Natural killer cell (primary cell): ENCODE measurements at places on chromosomes 16 and 17. TPM values are rescaled to one million over a fixed set of nuclear protein-coding genes. Genes with fewer than 3 reads are reported as not detected.

DNA sequence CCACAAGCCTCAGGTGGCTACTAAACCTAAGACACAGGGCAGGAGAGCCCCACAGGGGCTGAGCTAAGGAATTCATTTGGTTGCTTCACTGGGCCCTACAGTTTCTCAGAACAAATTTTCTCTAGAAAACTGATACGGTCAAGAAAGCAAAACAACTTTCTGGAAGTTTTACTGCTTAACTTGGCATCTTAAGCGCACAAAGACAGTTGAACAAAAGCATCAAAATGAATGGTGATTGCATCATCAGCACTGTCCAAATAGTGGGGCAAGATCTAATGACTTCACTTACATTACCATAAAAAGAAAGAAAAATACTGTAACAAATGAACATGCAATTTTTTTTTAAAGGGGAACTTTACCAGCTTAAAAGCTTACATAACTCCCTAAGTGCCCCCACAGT is 47.6 kb downstream of the XPO6 start:
- no peak overlapping the region for H3K4me3 ChIP-seq
- H3K27me3 ChIP-seq, result no peaks in the 10 kb centered on the region
- peaks cover 47% of the 10 kb centered on the region for H3K36me3 ChIP-seq
- peak overlapping the region; percentile 35 for H3K27ac ChIP-seq
- DNase-seq, result no peak

GRCh38 chr16:86766700-86767099 is 188.4 kb downstream of the FOXL1 start:
- H3K4me3 ChIP-seq, result no peak overlapping the region
- H3K27ac ChIP-seq, result no peak overlapping the region
- no peaks in the 10 kb centered on the region for H3K36me3 ChIP-seq
- no peaks in the 10 kb centered on the region for H3K4me1 ChIP-seq

GRCh38 chr16:54517181-54517580 is 230.6 kb upstream of the IRX3 start:
- no peak for DNase-seq
- H3K27ac ChIP-seq, result no peak overlapping the region
- H3K4me3 ChIP-seq, result no peak overlapping the region
- H3K27me3 ChIP-seq, result no peaks in the 10 kb centered on the region
- no peaks in the 10 kb centered on the region for H3K36me3 ChIP-seq

- no peaks in the 10 kb centered on the region for H3K27me3 ChIP-seq
- DNase-seq, result no peak
- no peak overlapping the region for H3K4me3 ChIP-seq
- H3K27ac ChIP-seq, result peak overlapping the region; percentile 17
- peaks cover 73% of the 10 kb centered on the region for H3K36me3 ChIP-seq
Observed at GRCh38 chr17:80313160-80313829, 52.6 kb downstream of the RNF213 start.

GRCh38 chr16:1794221-1794871 is 841 bp upstream of the IGFALS start:
- DNase-seq, result no peak
- H3K4me3 ChIP-seq, result no peak overlapping the region
- H3K36me3 ChIP-seq, result peaks cover 1% of the 10 kb centered on the region
- no peak overlapping the region for H3K27ac ChIP-seq
- no peaks in the 10 kb centered on the region for H3K27me3 ChIP-seq
- H3K4me1 ChIP-seq, result no peaks in the 10 kb centered on the region

GRCh38 chr16:86585821-86586611 is 7.7 kb downstream of the FOXL1 start:
- H3K27me3 ChIP-seq, result peaks cover 5% of the 10 kb centered on the region
- no peak overlapping the region for H3K27ac ChIP-seq
- no peaks in the 10 kb centered on the region for H3K4me1 ChIP-seq
- H3K36me3 ChIP-seq, result no peaks in the 10 kb centered on the region
- H3K4me3 ChIP-seq, result no peak overlapping the region

DNA sequence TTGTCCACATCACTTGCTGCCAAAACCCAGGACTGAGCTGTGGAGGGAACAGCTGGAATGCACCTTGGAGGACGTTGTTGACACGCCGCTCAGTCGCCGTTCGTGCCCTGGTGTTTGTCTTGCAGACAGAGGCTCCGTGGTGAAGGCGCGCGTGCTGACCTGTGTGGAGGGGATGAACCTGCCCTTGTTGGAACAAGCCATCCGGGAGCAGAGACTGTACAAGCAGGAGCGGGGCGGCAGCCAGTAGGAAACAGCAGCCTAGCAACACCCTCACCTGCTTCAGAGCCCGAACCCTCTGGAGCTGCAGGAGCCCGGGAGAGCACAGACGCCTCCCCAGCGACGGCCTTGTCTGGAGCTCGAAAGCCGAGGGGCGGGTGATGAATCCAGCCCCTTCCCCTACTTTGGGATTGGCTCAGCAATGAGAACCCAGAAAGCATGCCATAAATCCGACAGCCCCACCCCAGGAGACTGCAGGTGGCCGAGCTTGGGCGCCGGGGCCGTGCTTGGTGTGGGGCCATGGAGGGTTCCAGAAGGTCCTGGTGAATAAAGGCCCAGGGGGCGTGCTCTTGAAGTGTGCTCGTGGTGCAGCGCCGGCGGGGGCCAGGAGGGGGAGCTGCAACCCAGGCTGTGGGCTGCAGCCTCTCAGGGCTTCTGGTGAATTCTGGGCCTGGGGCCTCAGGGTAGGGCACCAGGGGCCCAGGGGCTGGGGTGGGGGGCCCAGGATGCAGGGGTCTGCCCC is 470 bp upstream of the CDK3 start:
- H3K4me1 ChIP-seq, result peaks cover 11% of the 10 kb centered on the region
- peaks cover 5% of the 10 kb centered on the region for H3K36me3 ChIP-seq
- DNase-seq, result peak; percentile 55
- H3K27ac ChIP-seq, result no peak overlapping the region
- H3K4me3 ChIP-seq, result no peak overlapping the region

- no peak overlapping the region for H3K27ac ChIP-seq
- H3K4me1 ChIP-seq, result peaks cover 24% of the 10 kb centered on the region
- no peak for DNase-seq
- no peaks in the 10 kb centered on the region for H3K27me3 ChIP-seq
- H3K36me3 ChIP-seq, result peaks cover 3% of the 10 kb centered on the region
Observed at GRCh38 chr16:84753412-84754326, 53.9 kb downstream of the USP10 start.

- no peaks in the 10 kb centered on the region for H3K4me1 ChIP-seq
- no peak for DNase-seq
- no peaks in the 10 kb centered on the region for H3K27me3 ChIP-seq
- H3K36me3 ChIP-seq, result no peaks in the 10 kb centered on the region
- no peak overlapping the region for H3K27ac ChIP-seq
Observed at GRCh38 chr17:51739245-51739886, 419.1 kb downstream of the CA10 start.

GRCh38 chr16:76824791-76825190 is 366.2 kb upstream of the MON1B start:
- H3K36me3 ChIP-seq, result no peaks in the 10 kb centered on the region
- no peak overlapping the region for H3K4me3 ChIP-seq
- no peaks in the 10 kb centered on the region for H3K4me1 ChIP-seq
- H3K27me3 ChIP-seq, result no peaks in the 10 kb centered on the region
- DNase-seq, result no peak

DNA sequence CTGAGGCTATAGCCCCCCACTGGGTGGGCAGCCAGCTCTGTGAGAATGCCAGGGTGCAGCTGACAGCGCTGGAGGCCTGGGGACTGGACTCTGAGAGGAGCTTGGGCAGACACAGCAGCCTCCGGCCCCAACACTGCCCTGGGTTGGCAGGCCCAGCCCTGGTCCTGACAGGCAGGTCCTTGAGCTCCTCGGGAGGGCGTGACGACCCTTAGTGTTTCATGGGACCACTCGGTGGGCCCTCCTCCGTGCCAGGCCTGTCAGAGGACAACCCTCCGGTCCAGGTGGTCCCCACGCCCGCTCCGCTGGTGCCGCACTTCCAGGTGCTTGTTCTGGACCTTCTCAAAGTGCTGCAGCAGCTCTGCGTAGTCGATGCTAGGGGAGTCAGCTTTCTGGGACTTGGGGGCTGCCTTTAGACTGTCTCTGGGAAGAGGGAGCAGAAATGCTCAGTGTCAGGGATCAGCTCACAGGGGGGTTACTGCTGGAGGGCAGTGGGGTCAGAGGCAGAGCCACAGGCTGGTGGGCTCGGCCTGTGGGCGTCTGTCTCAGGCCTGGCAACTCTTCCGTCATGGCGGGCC is 1.9 kb upstream of the MTSS2 start:
- no peak overlapping the region for H3K27ac ChIP-seq
- H3K4me3 ChIP-seq, result no peak overlapping the region

DNA sequence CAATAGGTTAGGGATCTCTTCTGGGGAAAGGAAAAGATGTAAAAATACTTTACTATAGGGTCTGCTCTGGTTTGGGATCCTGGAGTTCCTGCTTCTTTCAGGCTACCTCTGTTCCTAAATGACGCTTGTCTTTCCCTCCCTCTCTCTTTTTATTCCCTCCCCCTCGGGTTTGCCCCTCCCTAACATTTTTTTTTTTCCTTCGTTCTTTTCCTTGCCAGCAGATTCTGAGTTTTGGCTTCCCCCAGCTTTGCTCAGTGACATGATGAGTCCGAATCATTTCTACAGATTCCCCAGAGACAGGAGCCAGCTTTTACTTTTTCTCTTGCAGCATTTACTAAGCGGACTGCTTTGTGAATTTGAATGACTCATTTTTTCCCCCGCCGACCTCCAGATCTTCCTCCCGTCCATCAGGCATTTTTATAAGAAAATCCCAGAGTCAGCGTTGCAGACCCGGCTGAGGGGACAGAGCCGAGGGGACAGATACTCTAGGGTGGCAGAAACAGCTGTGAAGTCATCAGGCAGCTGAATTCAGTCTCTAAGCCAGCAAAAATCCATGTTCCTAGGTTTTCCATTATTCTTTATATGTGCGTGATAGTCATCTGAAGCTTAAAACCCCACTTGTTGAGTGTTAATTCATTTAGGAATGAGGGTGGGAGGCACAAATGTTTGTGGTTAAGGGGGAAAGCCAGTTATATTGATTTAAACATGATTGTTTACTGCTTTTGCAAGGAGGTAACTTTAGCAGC is at the start of gene TMEM100:
TMEM100 (minus strand) TSS at position 123 of the 746 bp plus-strand sequence. CDS start 1,794 bp downstream, outside the sequence.
- H3K4me1 ChIP-seq, result no peaks in the 10 kb centered on the region
- H3K36me3 ChIP-seq, result no peaks in the 10 kb centered on the region
- H3K27ac ChIP-seq, result no peak within 1 kb of the TSS

GRCh38 chr17:41340934-41341861 is 9.4 kb downstream of the KRT33A start:
- H3K36me3 ChIP-seq, result no peaks in the 10 kb centered on the region
- peak overlapping the region; percentile 84 for H3K27ac ChIP-seq

- H3K36me3 ChIP-seq, result no peaks in the 10 kb centered on the region
- H3K27me3 ChIP-seq, result no peaks in the 10 kb centered on the region
- no peak overlapping the region for H3K27ac ChIP-seq
- no peaks in the 10 kb centered on the region for H3K4me1 ChIP-seq
- H3K4me3 ChIP-seq, result no peak overlapping the region
Observed at GRCh38 chr16:86239381-86239780, 270.9 kb upstream of the FOXF1 start.

DNA sequence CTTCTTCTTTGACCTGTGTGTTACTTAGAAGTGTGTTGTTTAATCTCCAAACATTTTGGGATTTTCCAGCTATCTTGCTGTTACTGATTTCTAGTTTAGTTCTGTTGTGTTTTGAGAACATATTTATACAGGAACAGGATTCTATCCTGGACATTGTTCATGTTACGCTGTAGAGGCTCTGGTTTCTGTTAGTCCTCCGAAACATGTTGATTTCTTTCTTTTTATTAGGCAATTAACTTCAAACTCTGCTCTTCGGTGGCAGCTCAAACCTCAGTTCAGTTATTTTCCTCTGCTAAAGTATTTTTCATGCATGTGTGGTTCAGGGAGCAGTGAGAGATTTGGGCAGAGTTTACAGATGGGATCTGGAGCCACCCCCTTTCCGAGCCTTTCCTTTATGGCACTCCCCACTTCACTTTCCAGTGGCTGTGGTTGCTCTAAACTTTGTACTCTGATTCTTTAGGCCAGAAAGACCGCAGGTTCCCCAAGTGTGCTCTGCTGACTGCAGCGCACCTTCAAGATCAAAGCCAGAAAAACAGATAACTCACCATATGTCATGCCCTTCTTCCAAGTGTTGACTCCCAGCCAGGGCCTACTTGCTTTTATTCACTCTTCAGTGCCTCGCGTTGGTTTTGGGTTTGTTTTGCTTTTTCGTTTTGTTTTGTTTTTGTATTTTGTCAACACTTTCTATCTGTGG is 77.6 kb upstream of the KSR1 start:
- H3K4me1 ChIP-seq, result peaks cover 14% of the 10 kb centered on the region
- H3K4me3 ChIP-seq, result no peak overlapping the region
- no peaks in the 10 kb centered on the region for H3K27me3 ChIP-seq
- H3K27ac ChIP-seq, result no peak overlapping the region

GRCh38 chr16:50273888-50274325 is 7.6 kb downstream of the ADCY7 start:
- peaks cover 12% of the 10 kb centered on the region for H3K36me3 ChIP-seq
- H3K27me3 ChIP-seq, result no peaks in the 10 kb centered on the region
- peak overlapping the region; percentile 59 for H3K4me3 ChIP-seq
- peaks cover 96% of the 10 kb centered on the region for H3K4me1 ChIP-seq
- no peak for DNase-seq
- H3K27ac ChIP-seq, result peak overlapping the region; percentile 93

- no peak overlapping the region for H3K4me3 ChIP-seq
- no peak for DNase-seq
- peaks cover 36% of the 10 kb centered on the region for H3K4me1 ChIP-seq
- no peaks in the 10 kb centered on the region for H3K27me3 ChIP-seq
- peak overlapping the region; percentile 56 for H3K27ac ChIP-seq
Observed at GRCh38 chr17:20071824-20072691, 62.9 kb downstream of the SPECC1 start.

The AOC3 gene
- 1.0 TPM for total RNA-seq

The LRRC75A gene
- total RNA-seq, result 3.0 TPM

The RNF135 gene
- total RNA-seq, result 13.5 TPM

The TRPV3 gene
- total RNA-seq, result 5.6 TPM

The CENPN gene
- total RNA-seq, result 9.0 TPM

The NUDT7 gene
- total RNA-seq, result 3.3 TPM

The IGFBP4 gene
- total RNA-seq, result 8.1 TPM

The CCDC144A gene
- total RNA-seq, result 2.4 TPM

The SEC14L5 gene
- 1.1 TPM for total RNA-seq

The GCGR gene
- total RNA-seq, result not detected
